ENCODE measurements at places on chromosomes 12 and 14. TPM values are rescaled to one million over a fixed set of nuclear protein-coding genes. Genes with fewer than 3 reads are reported as not detected.

Gene C12orf60
- total RNA-seq, result 2.1 TPM

Gene KRT73
- under 0.01 TPM for total RNA-seq

Gene ADSS1
- total RNA-seq, result 89.8 TPM

Gene RGS6
- 5.2 TPM for total RNA-seq

Gene GPD1
- total RNA-seq, result 104 TPM

Gene DCAF4
- 11.5 TPM for total RNA-seq

Gene EIF4B
- 1,005 TPM for total RNA-seq

Gene RERGL
- 1.0 TPM for total RNA-seq

Gene GLIPR1L1
- not detected for total RNA-seq

Gene GLIPR1L2
- total RNA-seq, result not detected

Gene VWF
- 58.5 TPM for total RNA-seq

Gene CACNA2D4
- total RNA-seq, result 0.52 TPM

Gene ARID4A
- 17.7 TPM for total RNA-seq

Gene SLC10A1
- total RNA-seq, result not detected

Gene LYZ
- 34.4 TPM for total RNA-seq

Gene FAM90A1
- total RNA-seq, result 0.52 TPM

Gene LRP1-AS
- total RNA-seq, result 1.0 TPM

Gene SERPINA9
- total RNA-seq, result not detected

Gene SRGAP1
- 5.7 TPM for total RNA-seq

Gene OTOGL
- total RNA-seq, result 0.52 TPM

Gene MAPK1IP1L
- 20.9 TPM for total RNA-seq

Gene GON7
- total RNA-seq, result 1.6 TPM

Gene CABP1
- total RNA-seq, result 0.52 TPM

Gene ANKRD33
- total RNA-seq, result not detected

Gene KITLG
- total RNA-seq, result 14.6 TPM

Gene RTN1
- total RNA-seq, result 2.6 TPM

Gene SARNP
- total RNA-seq, result 71.5 TPM

Gene DCN
- 688 TPM for total RNA-seq

Gene SLC48A1
- total RNA-seq, result 7.8 TPM
